ENCODE measurements at places on chromosomes 2 and 18.
A peak's percentile ranks its signal among the peaks of the same experiment; 100 is the strongest.

DNA sequence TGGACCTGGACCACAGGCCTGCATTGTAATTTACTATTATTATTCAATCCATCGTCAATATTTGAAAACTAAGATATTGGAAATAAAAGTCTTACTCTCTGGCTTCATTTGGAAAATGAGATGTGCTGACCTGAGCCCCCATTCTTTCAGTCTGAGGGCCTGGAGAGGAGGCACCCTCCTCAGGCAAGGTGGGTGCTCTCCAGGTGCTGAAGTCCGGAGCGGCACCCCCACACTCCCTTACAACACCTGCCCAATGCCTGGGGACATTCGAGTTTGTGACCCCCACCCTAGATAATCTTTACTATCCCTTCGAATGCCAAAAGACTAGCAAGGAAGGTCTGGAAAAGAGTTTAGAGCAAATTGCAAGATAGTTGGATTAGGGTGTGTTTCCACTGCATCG is 133.3 kb downstream of the EN1 start:
- no peak for DNase-seq

GRCh38 chr2:176035013-176035691 is 33.1 kb upstream of the LNPK start:
- DNase-seq, result no peak

DNA sequence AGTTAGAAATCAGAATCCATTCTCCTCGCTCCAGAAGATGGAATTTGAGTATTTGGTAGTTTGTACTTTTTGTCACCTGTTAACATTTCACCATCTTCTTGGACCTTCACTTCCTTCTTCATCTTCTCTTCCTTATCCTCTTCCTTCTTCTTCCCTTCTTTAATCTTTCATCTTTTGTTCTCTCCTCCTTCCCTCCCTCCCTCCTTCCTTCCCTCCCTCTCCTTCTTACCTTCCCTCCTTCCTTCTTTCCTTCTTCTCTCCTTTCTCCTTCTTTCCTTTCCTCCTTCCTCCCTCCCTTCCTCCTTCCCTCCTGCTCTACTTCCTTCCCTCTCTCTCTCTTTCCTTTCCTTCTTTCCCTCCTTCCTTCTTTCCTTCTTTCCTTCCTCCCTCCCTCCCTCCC is 31.1 kb upstream of the LTBP1 start:
- no peak for DNase-seq

DNA sequence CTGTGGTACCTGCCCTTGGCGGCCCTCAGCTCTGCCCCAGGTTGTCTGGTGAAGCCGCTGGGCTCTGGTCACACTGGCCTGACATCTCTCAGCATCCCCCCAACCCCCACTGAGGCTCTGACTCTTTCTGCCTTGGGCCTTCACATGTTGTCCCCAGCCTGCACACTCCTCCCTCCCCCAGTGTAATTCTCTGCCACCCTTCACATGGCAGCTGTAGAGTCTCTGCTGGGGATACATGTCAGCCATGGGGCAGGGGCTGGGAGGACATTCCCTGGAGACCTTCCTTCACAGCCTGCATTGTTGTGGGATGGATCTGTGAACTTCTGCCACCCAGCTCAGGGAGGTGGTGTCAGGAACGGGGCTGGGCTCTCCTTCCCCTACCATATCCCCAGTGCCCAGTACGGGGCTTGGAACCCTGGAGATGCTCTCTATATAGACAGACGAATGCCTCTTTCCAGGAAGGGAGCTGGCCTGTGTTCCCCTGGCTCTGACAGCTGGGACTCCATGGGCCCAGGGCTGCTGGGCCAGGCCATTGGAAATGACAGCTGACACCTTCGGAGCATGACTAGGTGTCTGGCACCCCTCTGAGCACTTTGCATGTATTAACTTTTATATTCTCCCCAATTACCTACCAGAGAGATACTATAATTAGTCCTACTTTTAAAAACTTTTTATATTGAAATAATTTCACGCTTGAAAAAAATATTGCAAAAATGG is 151.5 kb downstream of the INHBB start:
- DNase-seq, result no peak

DNA sequence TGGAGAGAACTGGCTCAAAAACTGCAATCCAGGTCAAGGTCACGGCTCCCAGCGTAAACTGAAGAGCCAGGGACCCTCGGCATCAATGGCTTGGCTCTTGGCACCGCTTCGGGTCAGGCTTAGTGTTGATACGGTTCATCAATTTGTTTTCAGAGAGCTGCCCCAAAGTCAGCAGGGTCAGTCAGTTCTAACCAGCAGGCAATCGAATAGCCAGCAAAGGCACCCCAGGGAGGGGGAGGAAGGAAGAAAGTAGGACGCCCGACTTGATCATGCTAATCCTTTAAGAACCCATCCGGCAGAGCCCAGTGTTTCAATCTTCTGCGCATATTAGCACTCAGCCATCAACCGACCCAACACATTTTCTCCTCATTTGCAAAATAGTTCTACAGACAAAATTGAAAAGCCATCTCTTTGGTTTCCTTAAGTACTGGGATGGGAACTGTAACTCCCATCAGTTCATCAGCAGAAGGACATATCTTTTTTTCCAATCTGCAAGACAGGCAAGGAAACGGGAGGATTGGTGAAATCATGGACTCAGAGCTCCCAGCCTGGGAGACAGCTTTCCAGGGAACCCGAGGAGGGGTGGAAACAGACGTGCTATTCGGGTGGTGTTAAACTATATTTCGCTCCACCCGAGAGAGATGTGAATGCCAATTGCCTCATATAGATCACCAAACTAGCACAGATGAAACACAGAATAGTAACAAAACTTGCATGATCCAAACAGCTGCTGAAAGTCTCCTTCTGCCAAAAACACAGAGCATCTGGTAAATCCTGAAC is 40.7 kb upstream of the CABLES1 start:
- DNase-seq, result peak; percentile 48

- no peak for DNase-seq
These were observed 48.2 kb upstream of the TFCP2L1 start for GRCh38 chr2:121333231-121333630.

- DNase-seq, result no peak
These were observed 180.1 kb upstream of the APCDD1 start for GRCh38 chr18:10274301-10274700.

DNA sequence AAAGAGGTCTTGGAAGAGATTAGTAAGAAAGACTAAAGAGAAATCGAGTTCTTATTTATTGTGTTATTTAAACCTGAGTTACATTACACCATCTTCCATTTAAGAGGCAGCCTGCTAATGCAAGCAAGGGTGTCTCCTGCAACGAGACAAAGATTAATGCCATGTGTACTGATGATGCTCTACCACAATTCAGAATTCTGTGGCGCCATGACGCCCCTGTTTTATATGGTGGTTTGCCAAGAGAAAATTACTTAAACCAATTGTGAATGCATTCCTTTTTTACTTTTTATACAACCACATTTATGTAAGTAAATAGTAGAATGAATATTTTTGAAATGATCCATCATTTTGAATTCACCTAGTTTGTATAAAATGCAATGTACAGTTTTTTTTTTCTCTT is 356.1 kb upstream of the ZEB2 start:
- DNase-seq, result no peak

DNA sequence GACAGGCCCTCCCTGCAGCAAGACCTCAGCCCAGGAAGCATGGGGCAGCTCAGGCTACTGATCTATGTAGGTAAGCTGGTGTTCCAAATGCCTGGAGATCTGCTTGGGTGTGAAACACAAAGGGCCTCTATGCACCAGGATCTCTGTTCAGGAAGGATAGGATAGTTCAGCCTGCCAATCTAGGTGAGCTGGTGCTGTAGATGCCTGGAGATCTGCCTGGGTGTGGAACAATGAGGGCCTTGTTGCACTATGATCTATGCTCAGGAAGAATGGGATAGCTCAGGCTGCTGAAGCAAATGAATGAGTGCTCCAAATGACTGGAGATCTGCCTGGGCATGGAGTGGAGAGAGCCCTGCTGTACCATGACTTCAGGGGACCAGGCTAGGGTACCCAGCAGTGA is 48.9 kb upstream of the MYL1 start:
- DNase-seq, result no peak

GRCh38 chr2:154557906-154558305 is 140.6 kb upstream of the KCNJ3 start:
- no peak for DNase-seq

DNA sequence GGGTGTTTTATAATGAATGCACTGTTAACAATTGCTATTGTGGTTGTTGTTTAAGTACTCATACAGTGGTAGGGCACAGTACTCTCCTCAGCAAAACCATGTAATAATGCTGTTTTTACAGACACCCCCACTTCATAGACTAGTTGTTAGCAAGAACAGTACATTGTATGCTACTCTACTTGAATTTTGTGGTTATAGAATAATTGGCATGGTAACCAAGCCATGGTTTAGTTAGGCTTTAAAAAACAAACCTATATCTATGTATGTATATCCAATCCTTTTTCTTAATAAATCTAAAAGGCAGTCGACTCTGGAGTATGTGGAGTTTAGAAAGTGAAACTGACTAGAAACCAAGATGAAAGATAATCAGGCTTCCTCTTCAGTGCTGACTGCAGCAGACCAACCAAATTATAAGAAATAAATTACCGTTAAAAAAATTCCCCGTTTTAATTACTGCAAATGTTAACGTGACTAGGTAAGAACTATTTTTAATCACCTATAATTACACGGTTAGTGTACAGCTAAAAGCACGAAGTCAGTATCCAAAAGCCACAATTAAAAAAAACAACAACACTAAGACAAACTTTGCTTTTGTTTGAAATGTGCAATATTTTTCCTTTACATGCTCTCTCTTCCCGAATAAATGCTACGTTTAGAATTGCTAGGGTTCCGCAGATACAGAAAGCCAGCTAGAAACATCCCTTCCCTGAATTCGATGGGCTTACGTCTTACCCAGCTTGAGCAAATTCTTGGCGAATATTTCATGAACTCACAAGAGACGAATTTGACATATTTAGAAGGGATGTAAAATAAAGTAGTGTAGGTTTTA is 113.3 kb upstream of the SERTAD2 start:
- DNase-seq, result no peak

GRCh38 chr2:214103276-214104001 is 307.4 kb upstream of the VWC2L start:
- no peak for DNase-seq

- DNase-seq, result no peak
These were observed 22.7 kb downstream of the TTC32 start for GRCh38 chr2:19879120-19879519.

- no peak for DNase-seq
These were observed 21.5 kb upstream of the CAB39 start for GRCh38 chr2:230691005-230691647.

GRCh38 chr2:64906853-64907536 is 82.2 kb upstream of the SLC1A4 start:
- DNase-seq, result no peak

GRCh38 chr18:32201948-32202672 is 12.3 kb downstream of the MEP1B start:
- DNase-seq, result no peak

- DNase-seq, result no peak
These were observed 265.7 kb downstream of the NEDD4L start for GRCh38 chr18:58309610-58310239.

DNA sequence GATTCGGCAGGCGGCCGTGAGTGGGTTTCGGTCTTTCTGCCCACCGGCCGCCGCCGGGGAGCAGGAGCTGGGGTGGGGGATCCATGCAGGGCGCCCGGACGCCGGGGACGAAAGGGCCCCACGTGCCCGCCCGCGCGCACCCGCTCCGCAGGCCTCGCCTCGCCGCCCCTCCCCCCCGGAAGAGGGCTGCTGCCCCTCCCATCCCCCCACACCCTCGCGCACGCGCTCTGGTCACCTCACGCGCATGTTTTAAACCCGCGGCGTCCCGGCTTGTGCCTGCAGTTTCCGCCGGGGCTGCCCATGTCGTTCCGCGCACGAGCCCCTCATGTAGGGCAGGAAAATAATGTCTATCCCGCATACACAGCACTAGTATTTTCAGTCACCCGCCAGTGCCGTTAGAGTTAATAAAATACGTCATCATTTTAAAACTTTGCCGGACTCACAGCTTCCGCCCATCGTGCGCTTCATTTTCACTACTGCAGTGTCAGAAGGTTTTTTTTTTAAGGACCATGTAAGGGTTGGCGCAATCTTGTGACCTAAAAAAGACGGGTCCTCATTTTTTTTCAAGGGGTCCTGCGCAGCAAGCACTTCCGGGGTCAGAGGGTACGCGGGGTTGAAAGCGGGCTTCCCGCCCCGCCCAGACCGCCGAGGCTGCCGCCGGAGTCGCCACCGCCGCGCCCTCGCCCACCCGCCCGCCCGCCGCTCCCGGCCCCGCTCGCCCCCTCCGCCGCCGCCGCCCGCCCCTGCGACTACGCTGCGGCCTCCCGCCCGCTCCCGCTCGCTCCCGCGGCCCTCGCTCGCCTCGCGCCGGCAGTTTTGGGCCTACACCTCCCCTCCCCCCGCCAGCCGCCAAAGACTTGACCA is at the start of gene PCBP1:
PCBP1 (plus strand) TSS at position 640 of the 864 bp plus-strand sequence. CDS start 267 bp downstream, outside the sequence.
- DNase-seq, result peak; percentile 89

GRCh38 chr2:171902840-171903420 is 8.9 kb upstream of the SLC25A12 start:
- DNase-seq, result no peak

DNA sequence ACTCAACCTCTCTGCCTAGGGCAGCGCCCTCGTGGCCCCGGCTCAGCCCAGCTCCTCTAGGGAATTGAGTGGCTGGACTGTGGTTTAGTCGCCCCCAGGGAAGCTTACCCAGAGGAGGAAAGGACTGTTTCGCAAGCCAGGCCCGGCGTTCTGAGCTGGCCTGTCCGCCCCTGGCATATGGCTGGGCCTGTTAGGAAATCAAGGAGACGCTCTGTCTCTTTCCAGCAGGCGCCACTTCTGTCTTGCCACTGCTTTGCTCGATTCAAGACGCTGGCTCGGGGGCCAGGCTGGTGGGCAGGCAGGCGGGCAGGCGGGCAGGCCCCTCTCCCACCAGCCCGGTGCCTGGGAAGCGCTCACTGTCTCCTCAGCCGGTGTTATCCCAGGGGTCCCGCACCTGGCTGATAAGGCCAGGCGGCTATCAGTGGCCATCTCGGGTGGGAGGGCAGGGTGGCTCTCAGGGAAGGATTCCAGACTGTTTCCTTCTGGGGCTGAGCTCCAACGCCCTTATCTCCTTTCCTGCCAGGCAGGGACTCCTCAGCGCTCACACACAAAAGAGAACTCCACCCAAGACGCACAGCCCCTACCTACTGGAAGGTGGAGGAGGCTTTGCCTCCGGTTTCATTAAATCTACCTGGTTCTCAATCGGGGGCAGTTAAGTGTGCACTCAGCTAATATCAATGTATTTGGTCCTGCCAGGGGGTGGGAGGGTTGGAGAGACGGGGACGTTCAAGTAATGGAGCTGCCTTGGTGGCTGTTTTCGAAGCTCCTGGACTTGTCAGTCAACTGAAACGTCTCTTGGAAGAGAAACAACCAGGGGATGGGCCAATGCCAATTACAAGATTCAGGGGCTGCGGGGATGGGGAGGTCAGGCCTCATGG is 109.1 kb downstream of the SMAD7 start:
- DNase-seq, result no peak

- DNase-seq, result no peak
These were observed 56.2 kb downstream of the ZCCHC2 start for GRCh38 chr18:62578980-62579511.

DNA sequence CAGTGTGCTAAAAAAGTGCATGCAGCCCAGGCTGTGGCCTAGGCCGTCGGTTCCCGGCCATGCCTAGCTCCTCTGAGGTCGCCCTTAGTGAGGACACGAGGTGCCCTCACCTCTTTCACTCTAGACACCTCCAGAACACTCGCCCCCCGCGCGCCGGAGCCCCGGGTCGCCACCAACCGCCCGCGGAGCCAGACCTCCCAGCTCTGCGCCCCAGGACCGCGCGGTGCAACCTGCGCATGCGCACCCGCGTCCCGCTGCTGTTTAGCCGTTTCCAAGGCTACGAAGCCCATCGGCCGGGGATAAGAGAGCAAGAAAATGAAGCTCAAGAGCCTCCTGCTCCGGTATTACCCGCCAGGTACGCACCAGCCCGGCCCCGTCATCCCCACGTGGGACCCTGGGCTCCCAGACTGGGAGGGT is at the start of gene DAW1:
DAW1 (plus strand) TSS at position 257 of the 417 bp plus-strand sequence; CDS start at position 316, 59 bp downstream.
- DNase-seq, result peak; percentile 68
